ENCODE measurements at places on chromosomes 2 and 18. TPM values are rescaled to one million over a fixed set of nuclear protein-coding genes. Genes with fewer than 3 reads are reported as not detected.

FAM210A gene
- 20.2 TPM for total RNA-seq

DNA sequence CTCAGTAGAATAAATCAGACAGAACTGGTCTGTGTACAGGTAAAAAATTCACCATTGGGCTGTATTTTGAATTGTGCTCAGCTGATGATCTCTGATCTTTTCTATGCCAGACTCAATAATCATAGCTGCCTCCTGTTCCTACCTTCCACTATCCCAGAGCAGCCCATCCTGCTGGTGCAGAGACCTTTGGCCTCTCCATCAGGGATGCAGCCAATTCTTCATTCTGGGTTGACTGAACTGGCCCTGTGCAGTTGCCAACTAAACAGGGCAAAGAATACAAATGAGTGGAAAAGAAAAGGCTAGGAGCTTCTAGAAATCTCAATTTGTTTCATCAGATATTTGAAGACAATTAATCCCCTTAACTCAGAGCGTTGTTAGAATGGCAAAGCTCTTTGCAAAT, 1781.3 kb upstream of the CELF4 start:
- no peaks in the 10 kb centered on the region for H3K4me1 ChIP-seq
- no peaks in the 10 kb centered on the region for H3K27me3 ChIP-seq
- DNase-seq = no peak
- H3K27ac ChIP-seq = no peak overlapping the region

- DNase-seq = no peak
- no peaks in the 10 kb centered on the region for H3K27me3 ChIP-seq
These were observed 163.2 kb upstream of the KLF7 start for GRCh38 chr2:207328944-207329386.

GRCh38 chr2:68043695-68044094, 19.1 kb downstream of the C1D start:
- H3K27ac ChIP-seq = peak overlapping the region; percentile 19
- H3K27me3 ChIP-seq = no peaks in the 10 kb centered on the region
- no peak overlapping the region for H3K4me3 ChIP-seq
- no peak for DNase-seq
- H3K4me1 ChIP-seq = no peaks in the 10 kb centered on the region

DNA sequence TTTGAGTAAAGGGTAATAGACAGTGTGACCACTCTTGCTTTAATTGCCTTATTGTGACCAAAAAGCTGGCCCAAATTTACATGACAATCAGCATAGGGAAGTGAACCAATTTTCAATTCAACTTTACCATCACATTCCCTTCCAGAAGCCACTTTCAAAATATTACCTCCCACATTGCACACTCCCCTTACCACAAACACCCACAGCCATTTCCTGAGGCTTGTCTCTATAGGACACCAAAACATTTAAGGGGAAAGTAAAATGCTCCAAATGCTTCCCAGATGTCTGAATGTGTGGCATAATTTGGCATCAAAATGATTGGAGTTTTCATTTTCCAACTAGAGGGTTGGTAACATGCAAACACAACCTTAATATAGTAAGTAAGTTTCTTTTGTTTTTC, 616.1 kb downstream of the SLC4A3 start:
- no peak overlapping the region for H3K4me3 ChIP-seq
- H3K36me3 ChIP-seq = no peaks in the 10 kb centered on the region
- H3K4me1 ChIP-seq = peaks cover 9% of the 10 kb centered on the region
- no peak for DNase-seq
